ENCODE measurements at places on chromosomes 1 and 21. TPM values are rescaled to one million over a fixed set of nuclear protein-coding genes. Genes with fewer than 3 reads are reported as not detected.

Gene OR10K1
- total RNA-seq: not detected

Gene EDN2
- total RNA-seq: 0.28 TPM

Gene MSH4
- 0.38 TPM for total RNA-seq

Gene S100A3
- total RNA-seq: 2.8 TPM

Gene CDCP2
- not detected for total RNA-seq

Gene SPATA21
- total RNA-seq: not detected
